ENCODE measurements at places on chromosomes 2 and 18.

DNA sequence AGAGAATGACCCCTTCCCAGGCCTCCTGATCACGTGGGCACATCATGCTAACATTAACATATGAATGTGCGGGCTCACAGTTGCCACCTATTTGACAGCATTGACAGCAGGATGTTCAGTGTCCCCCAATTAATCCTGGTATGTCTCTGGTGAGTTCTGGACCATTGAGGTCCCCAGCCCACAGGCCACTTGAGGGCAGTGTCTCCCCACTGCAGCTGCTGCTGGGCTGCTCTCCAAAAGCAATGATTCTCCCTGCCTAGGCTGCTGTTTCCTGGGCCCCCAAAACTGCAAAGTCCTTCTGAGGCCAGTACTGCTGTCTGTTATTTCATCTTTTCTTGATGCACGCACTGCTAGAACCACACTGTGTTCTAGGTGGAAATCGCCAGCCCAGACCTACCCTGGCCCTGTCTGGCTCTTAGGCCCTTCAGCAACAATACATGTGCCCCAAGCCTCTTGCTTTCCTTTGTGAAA lies 52.7 kb upstream of the MAPK4 start:
- no peak for DNase-seq

GRCh38 chr2:23567161-23567756 lies 182.3 kb downstream of the KLHL29 start:
- DNase-seq = no peak

DNA sequence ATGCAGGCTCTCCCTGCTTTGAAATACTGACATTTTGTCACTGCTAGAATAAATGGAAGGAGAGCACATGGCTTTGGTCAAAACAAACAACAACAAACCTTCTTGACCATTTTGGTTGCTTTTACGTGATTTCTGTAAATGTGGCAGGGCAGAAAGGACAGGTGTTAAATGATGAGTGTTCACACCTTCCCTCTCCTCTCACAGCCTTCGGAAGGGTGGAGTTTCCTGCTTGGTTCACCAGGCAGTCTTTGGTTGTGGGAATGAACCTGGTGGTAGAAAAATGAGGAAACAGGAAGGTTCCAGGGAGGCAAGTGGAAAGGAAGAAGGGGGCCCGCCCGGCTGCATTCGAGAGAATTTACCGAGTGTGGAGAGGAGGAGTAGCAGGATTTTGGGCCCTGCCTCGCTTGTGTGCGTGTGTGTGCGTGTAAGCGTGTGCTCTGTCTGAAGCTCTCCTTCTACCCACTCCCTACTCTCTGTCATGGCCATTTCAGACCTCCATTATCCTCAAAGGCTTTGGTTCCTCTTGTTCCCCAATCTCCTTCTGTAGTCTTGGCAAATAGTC lies 23.7 kb upstream of the SPP2 start:
- DNase-seq = no peak

- no peak for DNase-seq
Observed at GRCh38 chr2:3041246-3041645, 336.4 kb downstream of the EIPR1 start.

DNA sequence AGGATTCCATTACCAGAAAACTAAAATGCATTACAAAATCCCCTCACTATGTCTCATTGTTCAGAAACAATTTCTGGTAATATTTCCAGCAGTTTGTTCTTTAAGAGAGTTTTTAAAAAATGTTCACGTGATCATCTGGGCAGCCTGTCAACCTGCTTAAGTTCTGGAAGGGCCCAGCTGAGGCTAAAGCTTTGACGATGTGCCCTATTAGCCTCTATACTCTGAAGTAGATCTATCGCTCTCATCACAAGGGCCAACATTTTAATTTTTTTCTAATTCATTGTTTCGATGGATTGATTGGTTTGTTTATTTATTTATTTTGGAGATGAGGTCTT lies 205.8 kb downstream of the PRKCE start:
- no peak for DNase-seq

- no peak for DNase-seq
Observed at GRCh38 chr2:28434600-28434989, 41.9 kb downstream of the FOSL2 start.
